ENCODE measurements at places on chromosomes 11 and 22.

GRCh38 chr11:132423266-132423665, 1052.9 kb downstream of the NTM start:
- DNase-seq = peak; percentile 78

GRCh38 chr11:69075421-69076128, 26.8 kb downstream of the TPCN2 start:
- DNase-seq = no peak

- no peak for DNase-seq
Measured at GRCh38 chr11:46906609-46907041, 11.7 kb downstream of the LRP4 start.

DNA sequence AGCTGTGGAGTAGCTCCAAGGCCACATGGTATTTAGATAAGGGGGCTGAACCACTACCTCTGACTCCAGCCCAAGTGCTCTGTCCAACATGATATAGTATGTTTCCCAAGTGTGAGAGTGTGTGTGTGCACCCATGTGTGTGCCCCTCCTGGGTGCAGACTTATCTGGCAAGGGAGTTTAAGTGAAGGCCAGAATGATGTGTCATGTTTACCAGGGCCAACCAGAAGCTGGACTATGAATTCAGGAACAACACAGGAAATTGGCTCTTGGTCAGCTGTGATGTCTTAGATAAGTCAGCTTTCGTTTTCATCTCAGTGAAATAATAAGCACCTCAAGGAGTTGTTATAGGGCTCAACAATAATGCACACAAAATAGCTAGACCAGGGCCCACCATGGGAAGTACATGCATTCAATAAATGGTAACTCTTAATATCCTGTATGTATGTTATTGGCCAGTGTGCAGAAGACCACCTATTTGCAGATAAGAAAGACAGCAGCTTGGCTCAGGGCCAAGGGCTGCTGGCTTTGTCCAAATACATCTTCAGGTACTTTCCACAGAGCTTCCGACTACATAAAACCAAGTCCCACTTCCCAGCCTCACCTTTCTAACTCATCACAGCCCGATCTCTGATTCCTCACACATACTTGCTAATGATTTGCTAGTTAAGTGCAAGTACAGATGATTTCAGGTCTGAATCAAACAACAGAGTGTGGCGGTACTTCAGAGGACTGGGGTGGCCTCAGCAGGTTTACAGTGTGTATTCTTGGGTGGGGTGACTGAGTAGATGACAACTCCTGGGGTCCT, 120.9 kb downstream of the ME3 start:
- no peak for DNase-seq

DNA sequence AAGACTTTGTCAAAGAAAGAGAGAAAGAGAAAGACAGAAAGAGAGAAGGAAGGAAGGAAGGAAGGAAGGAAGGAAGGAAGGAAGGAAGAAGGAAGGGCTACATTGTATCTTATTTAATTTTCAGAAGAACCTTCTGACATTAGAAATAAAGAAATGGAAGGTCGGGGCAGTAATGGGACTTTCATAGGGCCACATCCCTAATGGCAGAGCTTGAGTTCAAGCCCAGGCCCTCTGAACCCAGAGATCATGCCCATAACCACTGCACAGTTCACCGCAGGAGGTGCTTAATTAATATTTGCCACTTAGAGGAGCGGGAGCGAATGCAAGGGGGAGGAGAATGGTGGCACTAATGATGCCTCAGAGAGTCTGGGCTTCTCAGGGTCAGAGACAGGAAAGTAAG, 233.3 kb downstream of the MN1 start:
- no peak for DNase-seq

DNA sequence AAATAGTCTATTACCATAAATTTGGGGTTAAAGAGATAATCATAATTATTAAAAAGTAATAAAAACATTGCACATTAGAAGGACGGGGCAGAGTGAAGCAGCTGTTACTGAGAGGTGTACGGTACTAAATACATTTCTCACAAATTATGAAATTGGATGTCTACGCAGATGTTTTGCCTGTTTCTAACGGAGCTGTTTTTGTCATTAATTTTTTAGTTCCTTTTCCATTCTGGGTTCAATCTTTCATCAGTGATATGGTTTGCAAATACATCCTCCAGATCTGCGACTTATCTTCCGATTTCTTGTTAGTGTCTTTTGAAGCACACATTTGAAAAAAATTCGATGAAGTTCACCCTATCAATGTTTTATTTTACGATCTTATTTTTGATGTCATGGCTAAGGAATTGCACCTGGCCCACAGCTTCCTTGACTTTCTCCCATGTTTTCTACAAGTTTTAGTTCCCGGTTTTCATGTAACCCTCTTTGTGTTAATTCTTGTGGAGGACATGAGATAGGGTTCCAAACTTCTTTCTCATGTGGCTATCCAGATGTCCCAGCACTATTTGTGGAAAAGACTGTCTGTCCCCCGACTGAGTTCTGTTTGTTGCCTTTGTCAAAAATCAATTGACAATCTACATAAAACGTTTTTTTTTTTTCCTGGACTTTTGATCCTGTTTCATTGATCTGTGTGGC, 21.3 kb upstream of the KRTAP5-6 start:
- DNase-seq = no peak

GRCh38 chr11:99766811-99767210, 746.1 kb downstream of the CNTN5 start:
- no peak for DNase-seq

GRCh38 chr11:57378186-57378585, 2.8 kb downstream of the PRG3 start:
- no peak for DNase-seq

- DNase-seq = peak; percentile 78
Measured at GRCh38 chr11:95790933-95791708, 823 bp downstream of the CEP57 start.

DNA sequence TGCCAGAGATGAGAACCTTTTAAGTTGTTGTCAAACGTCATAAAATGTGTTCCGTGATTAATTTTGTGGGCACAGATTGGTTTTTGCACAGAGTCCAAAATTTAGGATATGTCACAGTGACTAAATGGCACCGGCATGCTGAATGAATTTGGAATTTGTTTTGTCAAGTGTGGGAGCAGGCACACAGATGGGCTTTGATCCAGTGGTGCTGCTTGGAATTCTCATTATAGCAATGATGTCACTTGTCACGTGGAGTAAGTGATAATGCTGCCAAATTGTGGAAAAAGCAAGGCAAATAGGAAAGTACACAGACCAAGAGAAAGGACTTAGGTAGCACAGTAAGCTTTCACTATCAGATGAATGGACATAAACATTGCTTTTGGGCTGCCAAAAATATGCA, 8.0 kb upstream of the LIN7C start:
- no peak for DNase-seq

DNA sequence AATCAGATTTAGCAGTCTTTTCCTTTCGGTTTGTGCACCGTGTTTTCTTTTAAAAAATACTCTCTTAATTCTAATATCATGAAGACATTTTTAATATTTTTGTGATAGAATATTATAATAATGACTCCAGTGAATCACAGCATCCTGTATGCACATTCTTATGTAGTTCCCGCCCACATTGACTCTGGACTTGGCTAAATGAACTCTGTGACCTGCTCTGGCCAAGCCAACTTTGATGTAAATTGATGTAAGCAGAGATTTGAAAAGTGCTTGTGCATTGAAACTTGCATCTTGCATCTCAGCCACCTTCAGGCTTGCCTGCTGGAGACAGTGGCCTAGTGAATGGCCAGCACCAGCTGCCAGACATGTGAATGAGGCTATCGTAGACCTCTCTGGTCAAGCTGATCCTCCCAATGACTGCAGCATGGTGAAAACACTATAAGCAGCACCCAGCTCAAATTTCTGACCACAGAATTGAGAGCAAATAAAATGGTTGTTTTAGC, 29.2 kb upstream of the PGM2L1 start:
- DNase-seq = no peak

GRCh38 chr22:46665751-46666280, 45.6 kb downstream of the GRAMD4 start:
- DNase-seq = no peak

- DNase-seq = no peak
Measured at GRCh38 chr22:33757802-33758483, 162.3 kb downstream of the LARGE1 start.

GRCh38 chr11:68893282-68893681, 10.3 kb downstream of the MRPL21 start:
- DNase-seq = no peak

GRCh38 chr11:87812571-87813365, 362.5 kb downstream of the RAB38 start:
- DNase-seq = no peak

GRCh38 chr11:111795334-111795985, 29.3 kb upstream of the PPP2R1B start:
- DNase-seq = no peak

- no peak for DNase-seq
Measured at GRCh38 chr11:114142707-114143106, 83.2 kb downstream of the ZBTB16 start.

- no peak for DNase-seq
Measured at GRCh38 chr11:42913731-42914130, 398.1 kb upstream of the API5 start.

- DNase-seq = peak; percentile 31
Measured at GRCh38 chr11:134714021-134714656, 302.1 kb upstream of the B3GAT1 start.

GRCh38 chr11:102196816-102197215, 86.6 kb downstream of the YAP1 start:
- DNase-seq = no peak

- DNase-seq = no peak
Measured at GRCh38 chr11:65439331-65440181, 17.0 kb downstream of the NEAT1 start.

DNA sequence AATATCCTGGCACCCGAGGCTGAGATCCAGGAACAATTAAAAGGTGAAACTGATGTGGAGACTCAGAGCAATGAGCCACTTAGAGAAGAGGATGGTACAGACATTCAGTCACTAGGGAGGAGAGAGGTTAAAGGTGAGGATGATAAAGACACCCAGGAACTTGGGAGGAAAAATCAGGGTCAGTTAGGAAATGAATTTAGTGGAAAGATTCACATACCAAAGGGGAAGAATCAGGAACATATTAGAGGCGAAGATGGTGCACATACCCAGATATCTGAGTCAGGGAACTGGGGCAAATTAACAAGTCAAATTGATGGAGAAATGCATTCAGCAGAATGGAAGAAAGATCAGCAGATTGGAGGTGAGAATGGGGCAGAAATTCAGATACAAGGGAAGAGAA, 4.1 kb upstream of the MEI1 start:
- DNase-seq = no peak

DNA sequence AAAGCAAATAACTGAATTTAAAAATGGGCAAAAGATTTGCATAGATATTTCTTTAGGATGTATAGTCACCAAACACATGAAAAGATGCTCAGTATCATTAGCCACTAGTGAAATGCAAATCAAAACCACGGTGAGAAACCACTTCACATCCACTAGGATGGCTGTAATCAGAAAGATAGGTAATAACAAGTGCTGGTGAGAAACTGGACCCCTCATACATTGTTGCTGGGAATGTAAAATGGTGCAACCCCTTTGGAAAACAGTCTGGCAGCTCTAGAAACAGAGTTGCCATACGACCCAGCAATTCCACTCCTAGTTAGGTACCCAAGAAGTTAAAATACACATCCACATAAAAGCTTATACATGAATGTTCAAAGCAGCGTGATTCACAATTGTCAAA, 16.3 kb downstream of the RPUSD4 start:
- DNase-seq = no peak

GRCh38 chr11:125625225-125625629, 264 bp downstream of the CHEK1 start:
- DNase-seq = no peak

DNA sequence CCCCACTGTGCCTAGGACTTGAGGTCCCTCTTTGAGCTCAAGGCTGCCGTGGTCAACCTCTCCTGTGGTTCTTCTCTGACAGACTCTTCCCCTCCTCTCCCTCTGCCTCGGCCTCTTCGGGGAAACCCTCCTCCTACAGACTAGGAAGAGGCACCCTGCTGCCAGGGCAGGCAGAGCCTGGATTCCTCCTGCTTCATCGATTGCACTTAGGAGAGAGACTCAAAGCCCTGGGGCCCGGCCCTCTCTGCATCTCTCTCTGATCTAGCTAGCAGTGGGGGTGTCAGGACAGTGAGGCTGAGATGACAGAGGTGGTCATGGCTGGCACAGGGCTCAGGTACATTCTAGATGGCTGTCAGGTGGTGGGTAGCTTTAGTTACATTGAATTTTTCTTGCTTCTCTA, 63.6 kb upstream of the EMID1 start:
- DNase-seq = no peak

- no peak for DNase-seq
Measured at GRCh38 chr11:135075740-135076139, 663.7 kb upstream of the B3GAT1 start.

- DNase-seq = no peak
Measured at GRCh38 chr11:8615291-8616032, 21.4 kb upstream of the STK33 start.

GRCh38 chr11:91160661-91161060, 937.8 kb upstream of the CHORDC1 start:
- no peak for DNase-seq

- DNase-seq = no peak
Measured at GRCh38 chr11:35138943-35139721, at the start of gene CD44. Gene CD44 (plus strand): TSS chr11:35139171. CDS start chr11:35139304, 133 bp downstream.

DNA sequence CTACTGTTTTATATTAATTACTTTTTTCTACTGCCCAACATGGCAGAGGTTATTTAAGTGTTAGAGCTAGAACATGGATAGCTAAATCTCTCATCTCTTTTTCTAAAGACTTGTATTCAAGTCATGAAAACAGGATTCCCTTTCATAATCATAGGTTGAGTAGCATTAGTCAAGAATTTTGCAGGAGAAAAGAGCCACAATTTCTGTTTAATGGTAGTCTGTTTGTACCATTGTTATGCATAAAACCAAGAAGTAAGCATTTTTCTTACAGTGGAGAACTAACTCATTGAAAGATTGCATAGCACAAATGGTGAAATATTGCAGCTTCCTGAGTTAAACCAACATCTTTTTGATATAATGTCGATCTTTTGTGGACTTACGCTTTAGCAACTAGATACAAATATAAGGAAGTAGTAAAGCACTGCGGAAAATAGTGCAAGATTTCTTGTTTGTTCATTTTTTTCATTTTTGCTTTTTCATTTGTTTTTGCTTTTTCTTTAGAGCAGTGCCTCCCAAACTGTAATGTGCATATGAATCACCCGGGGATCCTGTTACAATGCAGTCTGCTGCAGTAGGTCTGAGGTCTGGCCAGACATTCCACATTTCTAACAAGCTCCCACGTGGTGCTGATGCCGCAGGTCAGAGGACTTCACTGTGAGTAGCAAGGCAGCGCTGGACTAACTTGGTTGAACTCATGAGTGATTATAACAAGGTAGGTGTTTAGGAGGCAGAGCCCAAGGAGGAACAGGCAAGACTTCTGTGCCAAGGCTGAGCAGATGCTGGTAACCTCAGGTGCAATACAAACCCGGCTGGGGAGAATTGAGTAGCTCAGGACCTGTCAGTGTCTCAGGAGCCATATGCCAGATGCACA, 4.6 kb downstream of the ETS1 start:
- no peak for DNase-seq

DNA sequence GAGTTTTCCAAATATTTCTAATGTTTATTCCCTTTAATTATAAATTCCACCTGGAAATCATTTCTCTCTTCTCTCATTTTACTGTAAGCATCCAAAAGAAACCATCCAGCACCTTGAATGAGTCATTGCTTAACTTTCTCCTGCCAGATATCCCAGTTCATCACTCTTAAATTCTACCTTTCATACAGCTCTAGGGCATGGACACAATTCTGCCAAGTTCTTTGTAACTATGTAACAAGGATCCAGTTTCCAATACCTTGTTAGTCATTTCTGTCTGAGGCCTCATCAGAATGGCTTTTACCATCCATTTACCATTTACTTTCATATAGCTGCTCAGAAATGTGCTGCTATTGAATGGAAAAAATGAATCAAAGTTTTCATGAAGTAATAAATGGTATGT, 455.4 kb upstream of the TENM4 start:
- DNase-seq = no peak
